Left cardiac atrium (tissue), 4 donors: ENCODE measurements at places on chromosomes 2 and 18.

GRCh38 chr2:236415684-236416444 lies 151.7 kb upstream of the ASB18 start:
- DNase-seq, result no peak

GRCh38 chr2:199341123-199341522 lies 116.6 kb downstream of the SATB2 start:
- no peak for DNase-seq

GRCh38 chr2:153143540-153143939 lies 335.0 kb downstream of the RPRM start:
- no peak for DNase-seq

DNA sequence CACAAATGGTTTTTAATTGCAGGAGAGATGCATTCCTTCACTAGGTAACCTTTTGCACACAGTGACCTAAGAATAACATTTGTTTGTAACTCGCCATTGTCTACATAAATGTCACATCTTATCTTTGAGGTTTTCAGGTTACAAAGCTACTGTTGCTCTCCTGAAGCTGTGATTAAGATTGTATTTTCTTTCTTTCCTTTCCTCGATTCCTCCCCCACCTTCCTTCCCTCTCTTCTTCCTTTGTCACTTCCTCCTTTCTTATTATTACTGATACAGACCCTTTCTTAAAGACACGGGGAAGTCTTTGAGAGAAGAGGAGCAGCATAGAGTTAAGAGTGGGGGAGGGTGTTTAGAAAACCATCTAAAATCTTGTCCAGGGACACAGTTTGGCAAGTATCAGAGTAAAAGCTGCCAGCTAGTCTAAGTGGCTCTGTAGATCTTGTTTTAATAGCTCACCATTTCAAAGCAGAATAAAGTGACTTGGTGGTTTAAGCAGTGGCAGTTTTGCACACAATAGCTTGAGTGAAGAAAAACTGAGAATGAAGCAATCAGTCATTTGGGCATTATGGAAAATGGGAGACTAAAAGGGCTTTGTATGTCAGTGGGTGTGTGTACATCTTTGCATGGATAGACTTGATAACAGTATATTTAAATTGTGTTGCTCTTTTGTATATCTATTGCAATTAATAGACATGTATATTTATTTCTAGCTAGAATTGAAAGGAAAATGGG lies 10.9 kb downstream of the CERS6 start:
- no peak for DNase-seq

DNA sequence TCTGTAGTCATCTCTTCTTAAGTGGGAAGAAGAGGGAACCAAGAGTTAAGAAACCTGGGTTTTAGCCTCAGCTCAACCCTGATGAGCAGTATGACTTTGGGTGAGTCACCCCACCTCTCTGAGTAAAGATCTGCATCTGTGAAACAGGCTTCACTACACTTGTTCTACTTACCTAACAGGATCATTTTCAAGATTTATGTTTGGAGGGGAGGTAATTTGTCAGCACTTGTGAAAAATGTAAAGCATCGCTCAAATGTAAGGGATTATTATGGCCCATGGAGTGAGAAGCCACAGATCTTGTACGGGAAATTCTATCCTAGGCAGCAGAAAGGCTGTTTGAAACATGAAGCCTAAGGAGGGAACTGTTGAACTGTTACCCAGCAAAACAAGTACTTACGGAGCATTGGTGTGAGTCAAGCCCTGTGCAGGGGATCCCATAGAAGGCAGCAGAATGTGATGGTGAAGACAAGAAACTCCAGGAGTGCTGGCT lies 160.6 kb downstream of the PRKCE start:
- no peak for DNase-seq

DNA sequence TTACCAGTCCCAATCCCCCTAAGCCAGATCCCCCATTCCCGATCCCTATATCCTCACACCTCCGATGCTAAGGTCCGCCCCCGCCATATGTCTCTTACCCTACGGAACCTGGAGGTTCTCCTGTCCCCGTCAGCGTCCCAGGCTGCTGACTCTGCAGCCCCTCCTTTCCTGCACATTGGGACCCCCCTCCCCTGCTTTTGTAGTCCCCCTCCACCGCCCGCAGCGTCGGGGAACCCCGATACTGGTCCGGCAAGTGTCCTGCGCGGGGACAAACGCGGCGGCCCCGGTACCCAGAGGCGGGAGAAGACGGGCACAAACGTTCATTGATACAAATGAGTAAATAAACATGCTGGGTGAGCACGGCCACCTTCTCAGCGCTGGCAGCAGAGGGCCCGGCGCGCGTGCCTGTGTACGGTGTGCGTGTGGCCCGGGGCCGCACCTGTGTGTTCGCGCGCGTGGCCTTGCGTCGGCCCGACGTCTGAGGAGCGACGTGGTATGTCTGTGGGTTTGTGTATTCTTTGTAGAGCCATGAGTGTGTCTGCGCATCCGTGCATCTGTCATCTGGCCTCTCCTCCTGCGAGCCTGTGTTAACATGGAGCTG lies 2.0 kb upstream of the CYP26B1 start:
- peak; percentile 23 for DNase-seq

DNA sequence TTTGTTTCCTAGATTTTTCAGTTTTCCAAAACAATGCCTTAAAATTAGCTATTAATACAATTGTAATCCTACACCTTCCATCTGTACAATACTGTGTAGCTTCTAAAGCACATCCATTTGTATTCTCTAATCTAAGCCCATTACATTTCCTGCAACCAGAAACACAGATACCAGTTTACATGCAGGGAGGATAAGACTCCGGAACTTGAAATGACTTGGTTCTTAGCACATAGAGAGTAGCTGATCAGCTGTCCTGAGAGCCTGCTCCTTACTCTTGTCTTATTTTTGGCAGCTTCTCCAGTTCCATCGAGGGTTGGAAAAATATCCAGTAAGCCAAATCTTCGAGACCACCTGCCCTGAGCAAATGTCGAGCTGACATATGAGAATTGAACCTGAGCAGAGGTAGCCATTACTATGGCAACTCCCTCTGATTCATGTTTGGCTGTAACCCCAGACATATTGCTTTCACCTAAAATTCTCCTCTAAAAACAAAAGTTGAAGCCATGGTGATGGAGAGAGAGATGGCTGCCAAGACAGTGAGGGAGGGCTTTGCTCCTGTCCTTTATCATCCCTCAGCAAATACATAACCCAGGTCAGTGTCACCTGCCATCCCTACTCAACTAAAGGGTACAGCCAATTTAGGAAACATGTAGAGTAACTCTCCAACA lies 542.8 kb downstream of the IRS1 start:
- DNase-seq, result no peak

GRCh38 chr2:9378433-9379390 lies 44.6 kb downstream of the ITGB1BP1 start:
- DNase-seq, result peak; percentile 85

DNA sequence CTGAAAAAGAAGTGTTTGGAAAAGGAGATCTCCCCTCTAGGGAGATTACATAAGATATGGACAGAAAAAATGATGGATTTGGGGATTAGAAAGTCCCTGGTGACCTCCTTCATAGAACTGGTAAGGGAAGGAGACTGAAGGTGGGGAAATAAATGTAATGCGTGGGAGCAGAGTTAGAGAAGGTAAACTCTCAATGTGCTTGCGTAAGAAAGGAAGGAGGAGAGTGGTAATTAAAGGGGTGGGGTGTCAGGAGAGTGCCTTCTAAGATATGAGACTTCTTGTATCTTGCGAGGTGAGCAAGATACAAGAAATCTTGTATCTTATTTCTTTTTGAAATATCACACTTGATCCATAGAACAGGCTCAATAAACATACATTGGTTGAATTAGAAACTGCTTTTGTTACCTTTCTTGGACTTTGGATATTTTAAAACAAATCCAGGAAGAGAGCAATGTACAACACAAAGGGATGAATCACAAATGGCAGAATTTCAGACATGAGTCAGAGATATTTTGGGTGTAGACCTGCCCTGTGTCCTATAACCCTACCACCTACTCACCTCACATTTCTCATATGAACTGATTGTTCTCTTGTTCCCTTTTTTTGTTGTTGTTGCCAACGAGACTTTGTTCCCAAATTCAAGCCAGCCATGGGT lies 342.4 kb downstream of the INSIG2 start:
- DNase-seq, result no peak

GRCh38 chr2:31992934-31993333 lies 17.9 kb downstream of the MEMO1 start:
- no peak for DNase-seq

GRCh38 chr18:25561918-25562317 lies 210.0 kb upstream of the ZNF521 start:
- DNase-seq, result no peak
